ENCODE measurements at places on chromosomes 2 and 18. TPM values are rescaled to one million over a fixed set of nuclear protein-coding genes. Genes with fewer than 3 reads are reported as not detected.

LINC00305 gene
- not detected for total RNA-seq

DNA sequence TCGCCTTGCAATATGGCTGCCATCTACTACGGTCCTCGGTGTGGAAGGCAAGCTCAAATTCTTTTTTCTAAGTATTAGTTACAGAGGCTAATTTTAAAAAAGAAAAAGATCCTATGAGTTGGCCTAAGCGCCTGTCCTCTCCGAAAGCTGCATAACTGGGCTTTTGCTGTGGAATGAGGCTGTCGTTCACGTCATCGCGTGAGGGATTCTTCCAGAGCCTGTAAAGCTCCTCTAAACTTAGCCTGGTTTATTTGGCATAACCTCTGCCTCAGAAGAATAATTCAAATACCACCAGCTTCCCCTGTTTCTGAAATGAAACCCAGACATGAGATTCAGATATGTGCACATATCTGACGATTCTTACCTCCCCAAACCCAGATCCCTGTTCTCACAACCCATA lies 187.4 kb downstream of the DNER start:
- H3K4me3 ChIP-seq = no peak overlapping the region
- H3K4me1 ChIP-seq = no peaks in the 10 kb centered on the region
- DNase-seq = no peak
- H3K36me3 ChIP-seq = no peaks in the 10 kb centered on the region

DNA sequence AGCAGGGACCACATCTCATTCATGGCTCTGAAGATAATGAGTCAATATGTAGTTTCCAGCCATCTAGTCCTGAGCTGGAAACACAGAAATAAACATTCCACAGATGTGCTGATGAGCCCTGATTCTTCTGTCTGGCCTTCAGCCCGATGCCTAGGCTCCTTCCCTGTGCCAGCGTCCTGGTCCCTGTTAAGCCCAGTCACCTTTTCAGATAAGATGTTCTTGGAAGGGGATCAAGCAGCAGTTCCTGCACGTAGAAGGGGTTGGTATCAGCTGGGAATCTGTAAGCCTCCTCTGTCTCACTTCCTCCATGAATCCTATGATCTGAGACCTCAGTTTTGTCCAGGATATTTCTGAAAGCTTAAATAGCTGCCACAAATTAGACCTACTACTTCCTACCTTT lies 149.3 kb downstream of the TTC32 start:
- no peaks in the 10 kb centered on the region for H3K36me3 ChIP-seq
- no peak overlapping the region for H3K27ac ChIP-seq
- no peaks in the 10 kb centered on the region for H3K27me3 ChIP-seq
- no peaks in the 10 kb centered on the region for H3K4me1 ChIP-seq

DNA sequence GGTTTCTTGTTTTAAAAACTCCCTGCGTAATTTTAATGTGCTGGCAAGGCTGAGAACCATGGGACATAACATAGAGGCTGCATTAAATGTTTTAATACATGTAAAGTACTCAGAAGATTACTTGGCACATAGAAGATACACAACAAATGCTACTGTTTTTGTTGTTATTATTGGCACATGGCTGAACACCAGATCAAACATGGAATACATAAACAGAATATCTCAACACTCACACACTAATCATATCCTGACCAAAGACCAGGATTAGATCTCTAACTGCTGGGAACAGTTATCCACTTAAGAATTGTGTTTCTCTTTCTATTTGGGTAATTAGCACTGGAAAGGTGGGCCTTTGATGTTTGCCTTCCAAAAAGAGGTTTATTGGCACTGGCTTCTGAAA lies 69.3 kb downstream of the KCNE4 start:
- no peaks in the 10 kb centered on the region for H3K27me3 ChIP-seq
- no peaks in the 10 kb centered on the region for H3K4me1 ChIP-seq
- DNase-seq = no peak

RMDN2 gene
- 3.3 TPM for total RNA-seq

DNA sequence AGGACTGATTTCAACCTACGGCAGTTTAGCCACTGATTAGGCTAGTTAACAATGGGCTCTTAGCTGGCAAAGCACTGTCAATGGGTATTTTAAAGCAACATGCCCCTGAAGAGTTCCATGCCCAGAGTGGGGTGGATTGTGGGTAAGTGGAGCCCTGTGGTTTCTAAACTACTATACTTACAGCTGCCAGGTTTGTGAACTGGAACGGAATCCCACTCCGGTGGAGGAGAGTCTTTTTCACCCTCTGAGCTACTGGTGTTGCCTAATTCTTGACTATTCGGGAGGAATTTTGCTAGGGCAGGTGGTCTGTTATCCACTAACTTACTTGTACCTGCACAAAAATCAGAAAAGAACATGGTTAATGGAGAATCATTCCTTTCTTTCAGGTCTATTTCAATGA lies 52.6 kb downstream of the ZAP70 start:
- no peak for DNase-seq
- H3K27ac ChIP-seq = no peak overlapping the region
- H3K36me3 ChIP-seq = peaks cover 26% of the 10 kb centered on the region

CTNNA2 gene
- not detected for total RNA-seq

DNA sequence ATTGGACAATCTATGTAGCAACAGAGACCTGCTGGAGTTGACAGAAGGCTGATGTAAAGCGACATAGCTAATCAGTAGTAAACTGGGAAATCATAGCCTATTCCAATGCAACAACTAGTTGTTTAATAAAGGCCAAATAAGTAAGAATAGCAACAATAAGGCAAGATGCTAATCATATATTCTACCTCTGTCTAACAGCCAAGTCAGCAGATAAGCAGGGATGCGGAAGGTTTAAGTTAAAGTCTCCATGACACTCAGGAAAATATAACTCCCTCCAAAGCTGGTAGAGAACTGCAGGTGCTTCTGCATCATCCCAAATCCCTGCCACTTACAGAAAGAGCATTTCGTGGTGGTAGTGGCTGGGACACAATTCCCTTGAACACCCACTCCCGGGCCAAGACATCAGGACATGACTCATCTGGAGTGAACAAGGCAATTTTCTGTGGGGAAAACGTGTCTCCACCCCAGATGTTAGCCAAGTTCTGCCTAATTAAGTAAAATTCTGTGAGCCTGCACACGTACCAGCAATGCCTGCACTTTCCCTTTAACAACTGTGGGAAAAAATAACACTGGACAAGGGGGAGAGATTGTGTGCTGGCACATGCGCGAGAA lies 413.6 kb upstream of the ID2 start:
- no peak for DNase-seq
- H3K4me3 ChIP-seq = no peak overlapping the region
- no peaks in the 10 kb centered on the region for H3K36me3 ChIP-seq
- no peaks in the 10 kb centered on the region for H3K4me1 ChIP-seq

DNA sequence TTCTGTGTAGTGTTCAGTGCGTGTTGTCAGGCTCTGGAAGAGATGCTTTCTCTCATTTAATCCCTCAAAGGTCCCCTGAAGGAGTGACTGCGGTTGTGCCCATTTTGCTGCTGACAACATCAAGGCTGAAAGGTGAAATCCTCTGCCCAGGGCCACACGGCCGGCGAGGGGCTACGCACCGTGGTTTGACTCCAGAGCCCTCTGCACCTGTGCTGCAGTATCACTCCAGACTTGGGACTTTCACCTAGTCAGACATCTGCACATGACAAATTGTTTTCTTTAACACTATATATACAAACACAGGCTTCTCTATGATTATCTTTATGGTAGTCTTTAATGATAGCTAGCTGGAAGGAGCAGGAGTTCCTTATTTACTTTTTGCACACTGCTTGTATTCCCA lies 90.2 kb downstream of the ARMC9 start:
- H3K4me3 ChIP-seq = no peak overlapping the region
- no peaks in the 10 kb centered on the region for H3K4me1 ChIP-seq
- no peaks in the 10 kb centered on the region for H3K36me3 ChIP-seq
- no peak for DNase-seq

- H3K4me3 ChIP-seq = no peak overlapping the region
- DNase-seq = no peak
- no peak overlapping the region for H3K27ac ChIP-seq
- H3K4me1 ChIP-seq = no peaks in the 10 kb centered on the region
Observed at GRCh38 chr2:6024229-6024628, 332.0 kb downstream of the SOX11 start.

WNT6 gene
- total RNA-seq = 0.26 TPM

DNA sequence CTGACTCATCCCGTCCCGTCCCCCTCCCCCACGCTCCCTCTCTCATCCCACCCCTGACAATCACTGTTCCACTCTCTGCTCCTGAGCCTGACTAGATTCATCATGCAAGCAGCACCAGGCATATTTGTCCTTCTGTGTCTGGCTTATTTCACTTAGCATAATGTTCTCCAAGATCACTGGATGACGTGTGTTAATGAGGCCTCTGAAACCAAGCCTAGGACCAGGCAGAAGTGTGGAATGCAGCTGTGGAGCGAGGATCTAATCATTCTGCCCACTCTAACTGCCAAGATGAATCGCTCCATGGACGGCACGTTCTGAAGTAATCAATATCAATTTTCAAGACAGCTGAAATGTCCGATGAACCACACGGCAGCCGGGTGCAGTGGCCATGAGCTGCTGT lies 122.4 kb upstream of the ZNF236 start:
- H3K36me3 ChIP-seq = no peaks in the 10 kb centered on the region
- H3K4me1 ChIP-seq = no peaks in the 10 kb centered on the region
- no peak for DNase-seq
- H3K4me3 ChIP-seq = no peak overlapping the region
- H3K27ac ChIP-seq = no peak overlapping the region

GRCh38 chr2:141711627-141712026 lies 419.2 kb downstream of the LRP1B start:
- DNase-seq = no peak
- H3K36me3 ChIP-seq = no peaks in the 10 kb centered on the region
- no peak overlapping the region for H3K27ac ChIP-seq
- no peaks in the 10 kb centered on the region for H3K27me3 ChIP-seq
- H3K4me3 ChIP-seq = no peak overlapping the region
- no peaks in the 10 kb centered on the region for H3K4me1 ChIP-seq

GRCh38 chr2:15701341-15701907 lies 109.8 kb downstream of the DDX1 start:
- no peaks in the 10 kb centered on the region for H3K36me3 ChIP-seq
- H3K27ac ChIP-seq = no peak overlapping the region
- no peaks in the 10 kb centered on the region for H3K27me3 ChIP-seq
- no peak for DNase-seq
- no peaks in the 10 kb centered on the region for H3K4me1 ChIP-seq
- H3K4me3 ChIP-seq = no peak overlapping the region

- no peaks in the 10 kb centered on the region for H3K36me3 ChIP-seq
- H3K27ac ChIP-seq = no peak overlapping the region
- no peak overlapping the region for H3K4me3 ChIP-seq
- no peaks in the 10 kb centered on the region for H3K27me3 ChIP-seq
- H3K4me1 ChIP-seq = no peaks in the 10 kb centered on the region
- no peak for DNase-seq
Observed at GRCh38 chr2:41859615-41860514, 188.0 kb upstream of the PKDCC start.

- no peaks in the 10 kb centered on the region for H3K27me3 ChIP-seq
- no peaks in the 10 kb centered on the region for H3K36me3 ChIP-seq
- no peaks in the 10 kb centered on the region for H3K4me1 ChIP-seq
- no peak overlapping the region for H3K4me3 ChIP-seq
Observed at GRCh38 chr2:141260911-141261310, 869.9 kb downstream of the LRP1B start.

GRCh38 chr18:25771796-25772195 lies 318.6 kb downstream of the SS18 start:
- no peak for DNase-seq
- H3K27ac ChIP-seq = no peak overlapping the region
- H3K36me3 ChIP-seq = no peaks in the 10 kb centered on the region
- H3K27me3 ChIP-seq = no peaks in the 10 kb centered on the region
- H3K4me3 ChIP-seq = no peak overlapping the region

DNA sequence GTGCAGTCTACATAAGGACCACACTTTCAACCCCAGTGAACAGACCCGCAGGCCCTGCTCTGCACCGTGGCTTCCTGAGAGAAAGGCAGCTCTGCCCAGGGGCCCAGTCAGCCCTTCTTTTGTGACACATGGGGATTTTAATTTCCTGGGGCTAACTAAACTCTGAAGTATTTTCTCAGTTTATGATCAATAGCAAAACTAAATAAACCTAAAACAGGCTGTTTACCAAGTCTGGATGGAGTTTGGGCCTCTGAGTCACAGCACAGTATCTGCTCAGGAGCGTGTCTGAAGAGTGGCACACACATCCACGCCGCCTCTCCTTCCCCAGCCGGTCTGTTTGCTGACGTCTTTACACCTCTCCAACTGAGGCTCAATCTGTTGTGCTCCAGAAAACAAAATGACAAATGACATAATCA lies 72.3 kb downstream of the LDLRAD4 start:
- no peak overlapping the region for H3K4me3 ChIP-seq
- H3K27me3 ChIP-seq = no peaks in the 10 kb centered on the region
- H3K36me3 ChIP-seq = no peaks in the 10 kb centered on the region
- H3K4me1 ChIP-seq = peaks cover 18% of the 10 kb centered on the region
- H3K27ac ChIP-seq = no peak overlapping the region
- peak; percentile 50 for DNase-seq

SLC11A1 gene
- total RNA-seq = 1.9 TPM

- no peak overlapping the region for H3K4me3 ChIP-seq
- no peak for DNase-seq
- peaks cover 16% of the 10 kb centered on the region for H3K27me3 ChIP-seq
- H3K4me1 ChIP-seq = peaks cover 3% of the 10 kb centered on the region
Observed at GRCh38 chr2:236164201-236164924, 3.8 kb downstream of the GBX2 start.

NXPH2 gene
- total RNA-seq = not detected

VWC2L gene
- not detected for total RNA-seq

DNA sequence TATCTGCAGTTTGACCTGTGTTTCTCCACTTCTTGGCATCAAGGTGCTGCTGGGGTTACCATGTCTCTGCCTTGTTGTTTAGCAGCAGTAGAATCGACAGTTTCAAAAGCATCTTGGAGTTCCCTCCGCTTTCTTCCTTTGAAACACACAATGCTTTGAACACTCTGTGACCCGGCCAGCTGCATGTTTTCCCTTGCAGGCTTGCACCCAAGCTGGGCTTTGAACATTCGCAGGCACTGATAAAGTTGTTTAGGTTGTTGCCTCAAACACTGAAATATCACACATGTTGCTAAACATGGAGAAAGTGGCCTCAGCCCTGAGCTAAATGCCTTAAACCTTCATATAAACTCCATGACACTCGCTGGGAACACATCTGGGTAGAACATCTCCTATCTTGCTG lies 251.7 kb downstream of the TSN start:
- no peak for DNase-seq
- no peaks in the 10 kb centered on the region for H3K27me3 ChIP-seq
- H3K4me3 ChIP-seq = no peak overlapping the region

TUBA3E gene
- total RNA-seq = not detected

Data from CD4-positive, alpha-beta memory T cell (primary cell).